Fibroblast of lung (primary cell): ENCODE measurements at places on chromosomes 7 and 10.

DNA sequence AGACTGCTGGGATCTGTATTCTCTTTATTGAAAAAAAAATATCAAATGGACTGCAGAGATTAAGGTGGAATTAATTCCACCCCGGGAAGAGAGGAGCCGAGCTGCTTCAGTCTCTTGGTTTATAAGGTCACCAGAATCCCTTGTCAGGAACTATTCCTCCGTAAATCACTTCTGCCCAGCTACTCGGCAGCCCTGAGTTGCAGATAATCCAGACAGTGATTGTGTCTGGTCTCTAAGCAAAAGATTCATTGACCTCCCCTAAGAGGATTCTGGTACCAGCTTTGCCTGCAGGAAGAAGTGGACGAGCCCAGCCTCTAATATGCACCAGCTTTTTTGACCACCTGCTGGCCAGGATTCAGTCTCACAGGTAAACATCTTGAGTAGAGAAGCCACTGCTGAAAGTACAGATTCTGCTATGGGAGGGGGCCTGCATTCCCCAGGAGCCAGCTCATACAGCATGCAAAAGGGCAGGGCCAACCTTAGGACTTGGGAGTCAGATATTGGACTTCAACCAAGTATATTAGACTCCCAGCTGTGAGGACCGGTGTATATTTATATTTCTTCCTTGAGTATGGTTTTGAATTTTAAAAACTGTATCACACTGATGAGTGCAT is 27.1 kb upstream of the PLXNA4 start:
- DNase-seq: no peak

DNA sequence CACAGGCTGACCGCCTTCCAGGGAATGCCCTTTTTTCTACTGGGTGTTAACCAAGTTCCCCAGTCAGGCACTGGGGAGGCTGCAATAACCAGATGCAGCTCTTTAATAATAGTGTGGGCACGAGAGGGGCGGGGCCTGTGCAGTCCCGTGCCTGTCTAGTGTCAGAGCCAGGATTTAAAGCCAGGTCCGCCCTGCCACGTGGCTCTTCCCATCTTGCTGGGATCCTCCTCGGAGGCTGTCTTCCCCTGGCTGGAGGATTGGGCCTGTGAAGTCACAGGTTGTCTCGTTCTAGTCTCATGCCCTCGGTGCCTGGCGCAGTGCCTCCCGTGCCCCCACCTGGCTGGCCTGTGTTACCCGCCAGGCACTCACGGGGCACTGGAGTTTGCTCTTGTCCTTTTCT is 25.2 kb downstream of the TMEM120A start:
- no peak for DNase-seq

GRCh38 chr7:85595750-85596178 is 408.9 kb upstream of the SEMA3D start:
- peak; percentile 77 for DNase-seq

GRCh38 chr7:151800861-151801260 is 76.1 kb downstream of the PRKAG2 start:
- no peak for DNase-seq

DNA sequence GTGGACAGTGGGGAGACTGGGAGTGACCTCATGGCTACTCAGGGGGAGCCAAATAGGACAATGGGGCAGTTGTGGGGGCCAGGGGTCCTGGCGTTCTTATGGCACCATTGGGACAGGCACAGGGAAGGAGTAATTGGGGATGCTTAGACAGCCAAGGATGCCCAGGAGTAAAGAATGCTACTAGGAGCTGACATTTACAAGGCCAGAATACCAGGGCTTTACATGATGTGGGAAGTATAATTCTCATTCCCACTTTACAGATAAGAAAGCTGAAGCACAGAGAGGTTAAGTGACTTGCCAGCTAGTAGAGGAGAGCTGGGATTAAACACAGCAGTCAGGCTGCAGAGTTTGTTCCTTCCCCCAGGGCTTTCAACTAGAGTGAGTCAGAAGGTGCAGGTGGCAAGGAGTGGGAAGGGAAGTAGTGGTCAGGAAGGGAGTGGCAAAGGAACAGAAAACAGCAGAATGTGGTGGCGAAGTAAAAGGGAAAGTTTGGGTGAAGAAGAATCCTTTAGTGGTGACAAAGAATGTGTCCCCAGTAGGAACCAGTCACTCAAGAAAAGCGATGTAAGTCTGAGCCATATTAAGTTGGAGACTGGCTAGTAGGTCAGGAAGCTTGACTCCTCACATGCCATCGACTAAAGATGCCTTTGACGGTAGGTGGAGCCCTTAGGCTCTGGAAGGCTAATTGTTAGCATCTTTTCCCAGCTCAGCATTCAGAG is 32.8 kb downstream of the CPVL start:
- peak; percentile 56 for DNase-seq

DNA sequence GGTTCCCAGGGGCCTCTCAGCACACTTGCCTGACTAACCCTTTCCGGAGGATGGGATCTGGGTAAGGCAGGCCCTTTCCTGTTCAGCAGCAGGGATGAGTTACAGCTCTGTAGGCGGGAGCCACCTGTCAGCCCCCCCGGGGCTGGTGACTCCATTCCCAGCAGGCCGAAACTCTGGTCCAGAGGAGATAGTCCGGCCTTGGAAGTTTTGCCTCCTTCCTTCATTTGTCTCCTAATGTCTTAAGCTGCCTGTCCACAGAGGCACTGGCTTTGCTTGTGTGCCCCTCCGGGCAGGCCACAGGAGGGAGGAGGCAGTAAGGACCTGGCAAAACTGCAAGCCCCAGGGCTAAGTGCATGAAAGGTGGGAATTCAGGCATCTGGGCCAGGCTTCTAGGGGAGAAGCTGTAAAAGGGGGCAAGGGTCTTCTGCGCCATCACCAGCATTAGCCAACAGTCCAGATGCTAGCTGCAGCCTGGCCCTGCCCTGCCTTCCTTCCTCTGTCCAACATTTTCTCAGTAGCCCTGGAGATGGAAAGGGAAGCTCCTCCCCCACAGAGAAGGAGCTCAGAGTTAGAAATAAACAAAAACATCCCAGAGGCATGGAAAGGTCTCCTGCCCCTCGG is 1.2 kb downstream of the ADIRF start:
- DNase-seq: no peak

- peak; percentile 47 for DNase-seq
Measured at GRCh38 chr10:200405-200804, 65.2 kb downstream of the ZMYND11 start.

- no peak for DNase-seq
Measured at GRCh38 chr10:34589275-34589674, 225.8 kb downstream of the PARD3 start.

DNA sequence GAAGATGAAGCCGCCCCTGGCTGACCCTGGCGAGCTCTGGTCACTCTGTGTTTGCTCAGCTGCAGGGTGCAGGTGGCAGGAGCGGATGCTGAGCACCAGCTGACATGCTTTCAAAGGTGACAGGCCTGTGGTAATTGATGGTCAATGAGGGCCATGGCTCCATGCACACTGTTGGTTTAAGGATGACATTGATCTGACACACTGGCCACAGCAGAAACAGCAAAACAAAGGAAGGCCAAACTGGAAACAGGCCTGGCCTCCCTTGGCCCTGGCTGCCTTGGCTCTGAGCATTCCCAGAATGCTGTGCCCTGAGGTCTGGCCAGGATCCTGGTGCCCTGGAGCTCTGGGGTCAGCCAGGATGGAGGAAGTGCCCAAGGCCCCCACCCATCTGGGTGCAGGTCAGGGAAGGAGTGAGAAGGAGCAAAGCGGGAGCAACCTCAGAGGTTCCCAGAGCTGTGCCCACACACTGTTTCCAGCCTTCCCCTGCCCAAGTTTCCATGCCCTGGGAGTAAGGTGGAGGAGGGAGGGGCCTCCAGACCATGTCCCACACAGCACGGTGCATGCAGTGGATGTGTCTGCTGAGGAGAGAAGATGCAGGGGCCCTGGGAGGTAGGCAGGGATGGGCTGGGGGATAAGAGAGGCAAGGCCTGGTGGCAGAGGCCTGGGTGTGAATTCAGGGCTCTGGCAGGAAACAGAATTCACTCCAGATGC is 302.2 kb downstream of the RPS24 start:
- DNase-seq: peak; percentile 93

DNA sequence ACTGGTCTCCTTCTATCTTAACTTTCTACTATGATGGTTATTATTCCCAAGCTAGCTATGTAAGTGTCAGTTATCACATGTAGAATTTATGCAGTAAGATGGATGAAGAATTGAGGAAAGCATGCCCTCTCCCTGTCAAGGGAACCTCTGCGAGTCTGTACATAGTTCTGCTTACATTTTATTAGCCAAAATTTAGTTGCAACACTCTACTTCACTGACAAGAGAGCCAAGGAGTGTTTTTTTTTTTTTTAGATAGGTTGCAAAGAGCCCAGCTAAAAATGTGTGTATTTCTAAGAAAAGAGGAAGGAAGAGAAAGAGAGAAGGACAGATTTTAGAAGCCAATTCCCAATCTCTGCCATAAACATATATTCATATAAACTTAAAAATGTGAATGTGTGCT is 357.7 kb upstream of the LRRN3 start:
- DNase-seq: peak; percentile 26

GRCh38 chr7:142539901-142540300 is 209.4 kb upstream of the PRSS1 start:
- DNase-seq: peak; percentile 90

GRCh38 chr7:156614434-156615264 is 25.9 kb upstream of the RNF32 start:
- DNase-seq: no peak

- DNase-seq: no peak
Measured at GRCh38 chr7:20305726-20306125, 25.0 kb upstream of the ITGB8 start.

- no peak for DNase-seq
Measured at GRCh38 chr7:77465256-77465655, 49.1 kb upstream of the GSAP start.

GRCh38 chr7:44776211-44776610 is 20.3 kb upstream of the PPIA start:
- DNase-seq: no peak

- DNase-seq: no peak
Measured at GRCh38 chr10:132691711-132692153, 94.2 kb downstream of the NKX6-2 start.

- DNase-seq: peak; percentile 88
Measured at GRCh38 chr10:33032654-33033151, 74.7 kb upstream of the ITGB1 start.

DNA sequence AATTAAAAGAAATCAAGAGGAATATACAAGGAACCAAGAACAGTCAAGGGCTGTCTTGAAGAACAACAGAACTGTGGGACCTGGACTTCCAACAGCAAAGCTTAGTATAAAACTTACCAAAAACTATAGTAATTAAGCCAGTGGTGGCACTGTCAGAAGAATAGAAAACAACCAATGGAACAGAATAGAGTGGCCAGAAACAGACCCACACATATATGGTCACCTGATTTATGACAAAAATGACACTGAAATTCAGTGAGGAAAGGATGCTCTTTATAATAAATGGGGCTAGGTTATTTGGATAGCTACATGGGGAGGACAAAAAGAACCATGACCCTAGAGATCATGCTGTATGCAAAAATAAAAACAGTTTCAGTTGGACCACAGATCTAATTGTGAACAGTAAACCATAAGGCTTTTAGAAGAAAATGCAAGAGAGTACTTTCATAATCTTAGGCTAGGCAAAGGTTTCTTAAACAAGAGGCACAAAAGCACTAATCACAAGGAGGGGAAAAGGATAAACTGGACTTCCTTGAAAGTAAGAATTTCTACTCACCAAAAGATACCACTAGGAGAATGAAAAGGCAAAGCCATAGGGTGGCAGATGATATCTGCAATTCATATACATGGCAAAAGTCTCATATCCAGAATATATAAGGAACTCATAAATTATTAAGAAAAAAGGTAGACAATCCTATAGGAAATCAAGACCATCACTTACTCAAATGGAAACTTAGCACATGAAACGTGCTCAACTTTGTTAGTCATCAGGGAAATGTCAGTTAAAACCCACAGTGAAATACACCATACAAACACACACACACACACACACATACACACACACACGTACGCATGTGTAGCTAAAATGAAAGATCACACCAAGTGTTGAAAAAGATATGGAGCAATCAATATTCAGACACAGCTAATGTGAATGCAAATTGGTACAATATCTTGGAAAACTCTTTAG is 20.8 kb downstream of the HYCC1 start:
- peak; percentile 16 for DNase-seq

- no peak for DNase-seq
Measured at GRCh38 chr10:116973371-116973905, 31.5 kb downstream of the SHTN1 start.

DNA sequence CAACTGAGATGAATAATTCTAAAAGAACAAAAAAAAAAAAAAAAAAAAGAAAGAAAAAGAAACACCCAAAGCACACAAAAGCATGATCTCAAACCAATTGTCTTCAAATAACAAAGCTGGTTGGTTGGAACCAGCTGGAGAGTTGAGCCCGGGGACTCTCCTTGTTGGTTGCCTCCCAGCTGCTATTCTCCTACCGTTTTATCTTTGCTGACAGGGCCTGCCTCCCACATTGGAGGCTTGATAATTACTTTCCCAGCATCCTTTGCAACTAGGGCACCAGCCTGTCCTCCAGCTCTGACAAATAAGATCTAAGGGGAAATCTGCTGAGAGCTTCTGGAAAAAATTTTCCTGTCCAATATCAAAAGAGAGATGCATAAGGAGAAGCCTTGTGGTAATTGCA is 6.8 kb downstream of the PON1 start:
- DNase-seq: no peak

DNA sequence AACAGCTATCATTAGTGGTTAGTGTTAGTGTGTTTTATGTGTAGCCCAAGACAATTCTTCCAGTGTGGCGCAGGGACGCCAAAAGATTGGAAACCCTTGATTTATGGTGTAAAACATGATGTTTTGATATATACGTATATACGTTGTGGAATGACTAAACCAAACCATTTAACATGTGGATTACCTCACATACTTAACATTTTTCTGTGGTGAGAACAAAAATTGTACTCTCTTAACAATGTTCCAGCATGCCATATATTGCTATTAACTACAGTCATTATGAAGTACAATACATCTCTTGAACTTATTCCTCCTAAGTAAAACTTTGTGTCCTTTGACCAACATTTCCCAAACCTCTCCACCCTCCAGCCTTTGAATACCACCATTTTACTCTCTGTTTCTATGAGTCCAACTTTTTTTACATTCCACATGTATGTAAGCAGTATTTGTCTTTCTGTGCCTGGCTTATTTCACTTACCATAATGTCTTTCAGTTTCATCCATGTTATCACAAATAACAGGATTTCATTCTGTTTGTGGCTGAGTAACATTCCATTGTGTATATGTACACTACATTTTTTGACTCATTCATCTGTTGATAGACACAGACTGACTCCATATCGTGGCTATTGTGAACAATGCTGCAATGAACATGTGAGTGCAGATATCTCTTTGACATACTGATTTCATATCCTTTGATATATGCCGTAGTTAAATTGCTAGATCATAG is 42.2 kb upstream of the MAGI2 start:
- peak; percentile 68 for DNase-seq

DNA sequence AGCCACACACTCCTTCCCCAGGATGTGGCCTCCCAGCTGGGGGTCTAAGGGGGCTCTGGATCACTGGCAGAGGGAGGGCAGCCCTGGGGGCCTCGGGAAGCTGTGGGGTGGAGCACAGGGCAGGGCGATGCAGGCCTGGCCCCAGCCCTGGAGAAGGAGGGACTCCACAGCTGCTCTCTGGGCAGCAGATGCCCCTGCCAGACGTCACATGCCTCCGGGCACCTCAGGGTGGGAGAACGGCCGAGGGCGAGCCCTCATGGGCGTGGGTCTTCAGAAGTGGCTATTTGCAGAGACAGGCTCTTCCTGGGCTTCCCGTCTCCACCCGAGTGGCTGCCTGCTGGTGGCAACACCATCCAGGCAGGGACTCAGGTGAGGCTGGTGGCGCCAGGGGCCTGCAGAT is 16.0 kb upstream of the ADGRA1 start:
- DNase-seq: no peak
